Aorta (tissue), 5 donors: ENCODE measurements at places on chromosomes 3 and 15. TPM values are rescaled to one million over a fixed set of nuclear protein-coding genes. Genes with fewer than 3 reads are reported as not detected.

The FAM107A gene
- polyA plus RNA-seq, result 3.8 TPM

The HCLS1 gene
- 54.6 TPM for polyA plus RNA-seq

The TUSC7 gene
- polyA plus RNA-seq, result not detected

The CCDC14 gene
- 44.6 TPM for polyA plus RNA-seq

The RPUSD2 gene
- polyA plus RNA-seq, result 3.4 TPM

The CHST2 gene
- 2.7 TPM for polyA plus RNA-seq

The PARP15 gene
- 0.28 TPM for polyA plus RNA-seq

The PODXL2 gene
- polyA plus RNA-seq, result 1.3 TPM

The ZBED2 gene
- polyA plus RNA-seq, result not detected

The OR5AC2 gene
- polyA plus RNA-seq, result not detected

The TOMM70 gene
- polyA plus RNA-seq, result 17.1 TPM

The COLQ gene
- 16.6 TPM for polyA plus RNA-seq

The TMEM158 gene
- polyA plus RNA-seq, result not detected

The SLC38A3 gene
- polyA plus RNA-seq, result not detected

The GOLGA6D gene
- polyA plus RNA-seq, result not detected

The RNF123 gene
- polyA plus RNA-seq, result 29.8 TPM

The TMEM44 gene
- 7.0 TPM for polyA plus RNA-seq

The CKMT1A gene
- not detected for polyA plus RNA-seq

The CASR gene
- not detected for polyA plus RNA-seq

The MELTF gene
- 2.0 TPM for polyA plus RNA-seq

The SLC28A1 gene
- polyA plus RNA-seq, result 2.8 TPM

The RSL24D1 gene
- polyA plus RNA-seq, result 204 TPM

The FANCD2OS gene
- not detected for polyA plus RNA-seq

The DNAH12 gene
- not detected for polyA plus RNA-seq

The CCDC174 gene
- polyA plus RNA-seq, result 21.4 TPM

The TMEM207 gene
- polyA plus RNA-seq, result not detected

The ISG20 gene
- 10.1 TPM for polyA plus RNA-seq

The SLC22A13 gene
- polyA plus RNA-seq, result not detected

The KBTBD13 gene
- polyA plus RNA-seq, result 0.25 TPM

The RCCD1 gene
- polyA plus RNA-seq, result 8.2 TPM

The CHST14 gene
- polyA plus RNA-seq, result 15.6 TPM

The GPR87 gene
- not detected for polyA plus RNA-seq

The LRRIQ4 gene
- not detected for polyA plus RNA-seq

The NR2E3 gene
- 0.46 TPM for polyA plus RNA-seq

The CCR1 gene
- 5.1 TPM for polyA plus RNA-seq

The NCK1 gene
- 21.0 TPM for polyA plus RNA-seq

The ZNF197 gene
- polyA plus RNA-seq, result 6.9 TPM

The GOLGA8S gene
- polyA plus RNA-seq, result 0.26 TPM

The RAD51 gene
- 0.50 TPM for polyA plus RNA-seq

The KLHL6 gene
- 0.18 TPM for polyA plus RNA-seq

The VEPH1 gene
- 0.77 TPM for polyA plus RNA-seq

The PROS1 gene
- polyA plus RNA-seq, result 125 TPM

The CPN2 gene
- polyA plus RNA-seq, result not detected

The ATP13A5 gene
- polyA plus RNA-seq, result not detected

The SLC6A20 gene
- polyA plus RNA-seq, result 1.0 TPM

The CTXN2 gene
- not detected for polyA plus RNA-seq

The KPNA1 gene
- polyA plus RNA-seq, result 14.9 TPM

The RSRC1 gene
- 26.2 TPM for polyA plus RNA-seq

The CYP8B1 gene
- polyA plus RNA-seq, result 0.10 TPM

The CD200 gene
- 15.8 TPM for polyA plus RNA-seq

The CA12 gene
- 4.5 TPM for polyA plus RNA-seq

The CELF6 gene
- 7.7 TPM for polyA plus RNA-seq

The PLOD2 gene
- 15.4 TPM for polyA plus RNA-seq

The SEMA5B gene
- polyA plus RNA-seq, result 1.0 TPM

The SYNM gene
- polyA plus RNA-seq, result 45.7 TPM

The MON1A gene
- 8.9 TPM for polyA plus RNA-seq

The ZBTB20 gene
- polyA plus RNA-seq, result 3.8 TPM
